ENCODE measurements at places on chromosomes 1 and 21.

GRCh38 chr1:35835398-35835797 is 27.6 kb downstream of the AGO4 start:
- DNase-seq: peak; percentile 11

DNA sequence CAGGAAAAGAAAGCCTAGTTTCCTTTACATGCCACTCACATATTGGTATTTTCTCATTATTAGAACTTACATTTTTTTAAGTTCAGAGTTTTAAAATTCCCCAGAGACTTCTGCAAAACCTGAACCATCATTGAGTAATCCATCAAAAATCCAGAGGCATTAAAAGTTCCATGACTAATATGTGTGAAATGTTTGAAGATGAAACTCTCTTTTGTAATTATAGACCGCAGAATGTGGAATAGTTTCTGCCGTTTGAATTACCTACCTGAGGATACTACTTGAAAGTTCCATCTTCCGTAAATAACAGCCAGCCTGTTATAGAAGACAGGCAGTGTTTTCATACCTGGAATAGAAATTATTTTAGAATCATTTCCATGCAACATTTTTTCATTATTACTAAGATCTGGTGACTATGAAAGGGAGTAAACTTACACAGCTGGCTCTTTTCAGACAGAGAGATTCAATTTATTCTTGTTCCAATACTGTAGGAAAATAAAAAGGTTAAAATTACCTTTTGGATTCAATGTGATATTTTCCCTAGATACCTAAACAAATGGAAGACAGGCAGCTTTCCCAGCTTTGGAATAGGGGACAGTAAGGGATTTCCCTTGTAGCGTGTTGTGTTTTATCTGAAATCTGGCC is 131.4 kb downstream of the ST6GALNAC5 start:
- no peak for DNase-seq

DNA sequence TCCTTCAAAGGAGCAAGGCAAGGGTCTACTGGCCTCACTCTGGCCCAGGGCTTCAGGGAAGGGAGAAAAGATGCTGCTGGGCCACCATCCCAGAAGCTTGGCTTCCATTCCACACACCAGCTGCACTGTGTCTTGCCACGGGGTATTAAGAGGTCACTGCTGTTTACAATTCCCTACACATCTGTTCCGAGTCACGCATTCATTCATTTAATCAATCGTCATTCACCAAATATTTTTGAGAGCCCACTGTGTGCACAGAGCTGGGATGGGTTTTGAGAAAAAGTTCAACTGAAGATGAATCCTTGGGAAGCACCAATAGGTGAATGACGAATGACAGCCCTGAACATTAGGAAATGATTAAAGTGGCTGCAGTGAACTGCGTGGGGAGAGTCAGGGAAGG is 101.7 kb downstream of the NAV1 start:
- no peak for DNase-seq

DNA sequence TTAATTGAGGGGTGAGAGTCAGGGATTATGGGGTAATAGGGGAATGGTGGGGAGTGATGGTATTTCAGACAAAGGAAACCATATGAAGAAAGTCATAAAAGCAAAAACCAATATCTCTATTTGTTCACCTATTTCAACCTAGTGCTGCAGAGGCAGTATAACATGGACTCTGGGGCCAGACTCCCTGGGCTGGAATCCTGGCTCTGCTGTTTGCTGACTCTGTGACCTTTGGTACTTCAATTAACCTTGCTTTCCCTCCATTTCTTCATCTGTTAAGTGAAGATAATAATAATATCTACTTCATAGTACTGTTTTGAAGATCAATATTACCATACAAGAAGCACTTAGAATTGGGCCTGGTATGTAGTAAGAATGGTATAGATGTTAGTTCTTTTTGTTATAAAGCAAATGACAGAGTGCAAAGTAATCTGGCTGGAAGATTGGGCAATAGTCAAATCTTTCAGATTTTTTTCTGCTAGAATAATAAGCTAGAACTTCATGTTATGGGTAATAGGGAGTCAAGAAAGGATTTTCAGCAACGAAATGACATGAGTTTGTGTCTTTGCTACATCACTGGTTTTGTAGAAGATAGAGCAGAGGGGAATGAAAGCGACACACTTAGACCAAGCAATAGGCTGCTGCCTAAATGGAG is 9.0 kb downstream of the EPHX4 start:
- DNase-seq: no peak

DNA sequence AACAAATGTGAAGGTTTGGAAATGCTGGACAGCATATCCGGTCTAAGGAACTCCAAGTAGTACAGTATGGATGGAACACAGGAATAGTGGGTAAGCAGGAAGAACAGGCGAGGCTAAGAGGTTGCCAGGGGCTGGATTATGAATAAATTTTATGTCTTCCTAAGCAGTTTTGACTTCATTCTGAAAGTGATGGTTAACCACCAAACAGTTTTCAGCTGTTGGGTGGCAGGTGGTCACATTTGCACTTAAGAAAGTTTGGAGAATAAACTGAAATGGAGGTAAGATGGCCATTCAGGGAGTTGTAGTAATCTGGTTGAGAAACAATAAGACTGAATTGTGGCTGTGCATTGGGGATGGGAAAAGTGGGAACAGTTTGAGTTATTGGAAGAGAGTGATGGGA is 83.8 kb downstream of the PRKAA2 start:
- no peak for DNase-seq

GRCh38 chr1:110634455-110635311 is 28.5 kb upstream of the KCNA2 start:
- no peak for DNase-seq

DNA sequence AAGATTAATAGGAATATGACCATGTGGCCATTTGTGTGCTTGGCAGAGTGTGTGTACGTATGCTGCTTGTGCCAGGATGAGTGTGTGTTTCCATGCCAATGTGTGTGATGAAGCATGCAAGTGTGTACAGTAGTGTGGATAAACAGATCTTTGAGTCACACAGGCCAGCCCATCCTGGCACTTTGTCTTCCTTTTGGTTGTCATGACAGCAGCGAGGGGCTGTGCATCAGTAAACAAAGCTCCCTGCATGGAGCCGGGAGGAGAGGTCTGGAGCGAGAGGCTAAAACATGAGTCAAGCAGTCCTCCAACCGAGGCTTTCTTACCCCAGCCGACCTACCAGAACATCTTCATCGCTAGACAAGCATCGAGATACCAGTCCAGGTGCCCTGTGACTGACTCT is 221.2 kb downstream of the CACNA1E start:
- DNase-seq: no peak

DNA sequence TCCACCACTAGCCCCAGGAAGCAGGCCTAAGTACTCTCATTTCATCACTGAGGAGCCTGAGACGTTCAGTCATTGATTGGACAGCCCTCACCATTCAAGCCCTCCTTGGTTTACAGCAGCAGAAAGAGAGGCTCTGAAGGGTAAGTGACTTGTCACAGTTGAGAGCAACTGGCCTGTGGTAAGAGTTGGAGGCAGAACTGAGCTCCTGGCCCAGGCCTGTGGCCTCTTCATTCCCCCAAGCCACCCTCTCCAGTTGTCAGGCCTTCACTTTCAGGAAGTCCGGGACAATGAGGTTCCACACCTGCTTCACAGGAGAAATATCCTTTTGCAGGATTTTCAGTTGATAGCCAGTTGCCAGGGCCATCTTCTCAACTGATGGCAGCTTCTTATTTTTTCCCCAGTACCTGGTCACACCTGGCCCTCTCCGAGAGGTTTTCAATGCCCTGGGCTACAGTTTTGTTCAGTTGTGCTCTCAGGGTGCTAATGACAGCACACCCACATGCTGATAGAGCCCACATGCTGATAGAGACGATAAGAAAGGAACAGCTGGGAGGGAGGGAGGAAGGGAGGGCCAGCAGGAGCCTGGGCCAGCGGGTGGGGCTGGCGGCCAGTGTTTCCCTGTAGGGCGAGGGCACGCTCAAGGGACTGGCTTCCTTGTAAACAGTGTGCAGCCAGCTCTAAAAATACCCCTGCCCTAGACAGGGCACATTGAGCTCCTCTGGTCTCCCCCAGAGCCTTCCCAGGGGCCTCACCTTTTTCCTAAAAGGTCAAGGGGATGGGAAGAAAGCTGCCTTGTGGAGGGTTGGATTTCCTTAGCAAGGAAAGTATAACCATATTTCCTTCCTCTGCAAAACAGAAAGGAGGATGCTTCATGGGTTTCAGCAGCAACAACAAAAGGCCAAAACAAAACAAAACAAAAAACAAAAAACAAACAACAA is 112.7 kb upstream of the JUN start:
- no peak for DNase-seq

GRCh38 chr1:45669859-45670655 is 16.3 kb downstream of the GPBP1L1 start:
- DNase-seq: no peak

DNA sequence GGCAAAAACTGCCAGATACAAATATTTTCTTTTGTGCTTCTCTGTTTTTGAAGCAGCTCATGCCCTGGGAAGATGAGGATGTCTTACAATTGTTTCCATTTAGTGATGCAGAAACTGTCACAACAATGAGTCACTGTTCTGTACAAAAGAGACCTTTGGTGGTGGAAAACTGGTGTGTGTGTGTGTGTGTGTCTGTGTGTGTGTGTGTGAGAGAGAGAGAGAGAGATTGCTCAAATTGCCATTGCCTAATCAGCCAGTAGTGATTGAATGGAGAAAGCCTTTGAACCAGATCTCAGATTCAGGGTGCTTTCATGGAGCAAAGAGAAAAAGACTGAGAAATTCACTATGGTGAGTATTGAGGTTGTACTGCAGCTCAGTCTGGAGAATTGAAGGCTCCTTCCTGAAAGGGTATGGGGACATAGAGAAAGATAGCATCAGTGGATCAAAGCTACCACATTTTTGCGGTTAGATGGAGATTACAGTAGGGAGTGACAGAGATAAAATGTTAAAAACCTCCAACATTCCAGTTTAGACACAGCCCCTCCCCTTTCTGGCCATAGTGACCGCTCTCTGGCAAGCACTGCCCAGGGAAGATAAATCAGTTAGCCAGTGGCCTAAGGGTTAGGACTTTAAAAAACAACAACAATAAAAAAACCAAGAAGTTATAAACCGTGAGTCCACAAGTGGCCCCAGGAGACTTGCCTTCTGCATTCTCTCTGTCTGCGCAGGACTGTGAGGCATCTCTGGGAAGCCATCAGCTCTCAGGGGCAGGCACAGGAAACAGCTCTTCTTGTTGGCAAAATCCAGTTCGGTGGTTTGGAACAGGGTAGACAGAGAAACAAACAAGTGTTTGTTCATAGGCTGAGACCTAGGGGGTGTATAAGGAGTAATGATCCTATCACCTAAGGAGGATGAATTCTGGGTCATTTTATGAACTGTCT is 406.5 kb downstream of the DUSP10 start:
- DNase-seq: no peak

DNA sequence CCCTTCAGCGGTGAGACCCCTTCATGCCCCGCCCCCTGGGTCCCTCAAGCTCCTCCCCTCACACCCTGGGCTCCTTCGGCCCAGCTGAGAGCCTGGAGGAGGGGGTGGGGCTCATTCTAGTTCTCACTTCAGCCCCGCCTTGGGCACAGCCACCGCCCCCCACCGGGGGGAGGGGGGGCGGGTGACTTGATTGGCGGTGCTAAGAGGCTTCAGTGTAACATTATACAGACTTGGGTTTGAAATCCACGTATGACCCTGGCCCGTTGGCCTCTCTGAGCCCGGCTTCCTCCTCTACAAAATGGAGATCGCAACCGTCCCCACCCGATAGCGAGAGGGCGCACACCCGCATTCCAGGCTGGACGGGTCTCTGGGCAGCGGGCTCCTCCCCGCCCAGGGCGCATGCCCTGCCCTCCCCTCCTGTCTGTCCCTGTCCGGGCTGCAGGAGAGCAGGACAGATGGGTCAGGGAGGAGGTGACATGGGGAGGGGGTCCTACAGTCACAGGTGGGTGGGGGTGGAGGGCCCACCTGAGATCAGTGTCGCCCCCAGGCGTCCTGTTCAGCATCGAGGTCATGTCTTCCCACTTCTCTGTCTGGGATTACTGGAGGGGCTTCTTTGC is 5.1 kb downstream of the CLCNKB start:
- DNase-seq: peak; percentile 97

DNA sequence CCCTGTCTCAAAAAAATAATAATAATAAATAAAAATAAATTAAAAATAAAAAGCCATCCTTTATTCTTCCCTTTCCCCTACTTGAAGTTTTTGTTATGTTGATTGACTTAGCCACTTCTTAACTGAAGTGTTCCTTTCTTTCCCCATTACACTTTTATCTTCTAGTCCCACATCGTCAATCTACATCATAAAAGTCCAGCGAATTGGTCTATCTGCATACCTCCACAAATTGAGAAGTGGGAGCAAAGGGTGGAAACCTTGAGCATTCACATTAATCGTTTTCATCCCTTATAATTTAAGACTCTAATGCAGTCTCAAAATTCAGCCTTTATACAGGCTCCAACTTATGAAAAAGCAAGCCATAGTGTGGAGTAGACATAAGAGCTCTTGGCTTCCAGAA is 6.5 kb upstream of the ZYG11A start:
- peak; percentile 65 for DNase-seq

DNA sequence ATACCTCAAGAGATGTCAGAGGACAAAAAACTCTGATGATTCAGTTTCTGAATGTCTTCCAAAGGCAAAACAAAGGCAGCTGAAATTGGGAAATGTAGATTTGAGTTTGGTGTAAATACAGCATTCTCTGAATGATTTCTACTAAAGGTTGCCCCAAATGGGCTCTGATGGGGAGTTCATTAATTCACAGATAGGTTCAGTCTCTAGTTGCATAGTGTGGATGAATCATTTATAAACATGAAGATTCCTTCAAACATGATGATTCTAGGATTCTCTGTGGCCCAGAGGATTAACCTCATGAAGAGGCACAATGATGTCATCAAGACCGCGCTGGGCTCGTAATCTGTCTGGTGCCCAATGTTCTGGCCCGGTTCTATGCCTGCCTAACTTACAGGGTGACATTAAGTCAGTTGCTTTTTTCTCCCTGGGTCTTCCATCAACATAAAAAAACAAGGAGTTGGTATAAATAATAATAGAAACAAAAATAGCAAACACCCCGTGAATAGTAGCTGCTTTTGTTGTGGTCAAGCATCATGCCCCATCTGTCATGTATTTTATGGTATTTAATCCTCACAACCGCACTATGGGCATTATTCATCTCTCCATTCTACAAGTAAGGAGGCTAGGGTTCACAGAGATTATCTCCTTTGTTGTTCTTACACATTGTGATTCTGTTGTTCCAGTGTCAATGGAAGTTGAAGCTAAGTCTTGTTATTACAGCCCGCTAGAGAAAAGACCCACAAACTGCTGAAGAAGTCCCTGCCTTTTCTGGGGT is 509.6 kb upstream of the USP24 start:
- no peak for DNase-seq
